DMS153 (cell line): ENCODE measurements at places on chromosomes 1 and 21.

DNA sequence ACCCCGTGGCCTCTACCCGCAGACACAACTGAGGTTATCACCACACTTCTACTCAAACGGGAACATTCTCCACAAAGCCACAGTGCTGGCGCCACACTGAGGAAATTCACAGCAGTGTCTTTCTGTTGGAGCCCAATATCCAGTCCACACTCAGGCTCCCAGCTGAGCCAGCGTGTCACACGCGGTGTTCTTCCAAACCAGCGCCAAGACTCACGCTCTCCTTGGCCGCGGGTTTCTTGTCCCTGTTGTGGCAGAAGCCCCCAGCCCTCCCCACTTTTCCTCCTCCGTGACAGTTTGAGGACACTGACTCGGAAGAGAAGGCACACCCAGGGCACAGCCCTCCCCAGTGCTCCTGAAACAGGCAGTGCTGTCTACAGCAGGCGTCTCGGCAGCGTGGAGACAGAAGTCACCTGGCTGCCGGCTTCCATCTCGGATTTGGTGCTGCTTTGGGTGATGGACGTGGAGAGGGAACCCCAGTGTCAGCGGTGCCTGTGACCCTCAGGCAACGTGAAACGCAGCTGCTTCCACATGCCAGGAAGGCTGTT is 35.4 kb upstream of the AGPAT3 start:
- no peak for DNase-seq

GRCh38 chr1:21672478-21673276 is 3.5 kb upstream of the RAP1GAP start:
- DNase-seq, result no peak

DNA sequence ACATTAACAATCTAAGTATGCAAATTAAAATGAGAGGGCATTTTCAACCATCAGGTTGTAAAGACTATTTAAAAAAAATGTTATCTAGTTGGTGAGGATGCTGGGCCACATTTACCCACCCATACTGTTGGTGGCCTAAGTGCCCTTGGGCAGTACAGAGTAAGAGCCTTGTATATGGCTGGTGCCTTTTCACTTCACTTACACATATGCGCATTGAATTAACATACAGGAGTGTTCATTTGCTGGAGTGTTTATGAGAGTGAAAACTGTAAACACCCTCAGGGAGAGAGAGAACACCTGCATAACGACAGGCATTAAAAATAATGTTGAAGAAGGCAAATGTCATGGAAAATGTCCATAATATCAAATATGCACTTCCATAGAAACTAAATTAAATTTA is 427.1 kb downstream of the PCP4 start:
- no peak for DNase-seq

- no peak for DNase-seq
These were observed 3.1 kb downstream of the ACTA1 start for GRCh38 chr1:229430761-229431283.

GRCh38 chr1:8134546-8135235 is 108.6 kb upstream of the ERRFI1 start:
- no peak for DNase-seq

- DNase-seq, result no peak
These were observed 235.2 kb upstream of the IRF2BP2 start for GRCh38 chr1:234845097-234845660.

- no peak for DNase-seq
These were observed 12.8 kb downstream of the EDN2 start for GRCh38 chr1:41471658-41472057.

DNA sequence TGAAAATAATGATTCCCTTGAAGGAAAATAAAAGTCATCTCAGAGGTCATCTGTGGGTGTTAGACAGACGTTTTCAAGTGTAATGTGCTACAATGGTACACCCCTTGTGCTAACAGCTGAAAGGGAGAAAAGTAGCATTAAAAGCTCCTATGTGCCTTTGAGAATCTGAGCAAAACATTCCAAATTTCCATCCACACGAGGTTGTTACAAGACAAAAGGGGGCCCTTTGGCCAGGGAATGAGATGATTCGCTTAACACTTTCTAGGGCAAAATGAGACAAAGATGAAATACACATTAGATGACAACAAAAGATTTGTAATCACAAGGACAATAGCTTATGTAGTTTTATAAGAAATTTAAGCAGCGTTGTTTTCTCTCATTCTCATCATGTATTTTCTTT is 303.6 kb downstream of the LMX1A start:
- no peak for DNase-seq

DNA sequence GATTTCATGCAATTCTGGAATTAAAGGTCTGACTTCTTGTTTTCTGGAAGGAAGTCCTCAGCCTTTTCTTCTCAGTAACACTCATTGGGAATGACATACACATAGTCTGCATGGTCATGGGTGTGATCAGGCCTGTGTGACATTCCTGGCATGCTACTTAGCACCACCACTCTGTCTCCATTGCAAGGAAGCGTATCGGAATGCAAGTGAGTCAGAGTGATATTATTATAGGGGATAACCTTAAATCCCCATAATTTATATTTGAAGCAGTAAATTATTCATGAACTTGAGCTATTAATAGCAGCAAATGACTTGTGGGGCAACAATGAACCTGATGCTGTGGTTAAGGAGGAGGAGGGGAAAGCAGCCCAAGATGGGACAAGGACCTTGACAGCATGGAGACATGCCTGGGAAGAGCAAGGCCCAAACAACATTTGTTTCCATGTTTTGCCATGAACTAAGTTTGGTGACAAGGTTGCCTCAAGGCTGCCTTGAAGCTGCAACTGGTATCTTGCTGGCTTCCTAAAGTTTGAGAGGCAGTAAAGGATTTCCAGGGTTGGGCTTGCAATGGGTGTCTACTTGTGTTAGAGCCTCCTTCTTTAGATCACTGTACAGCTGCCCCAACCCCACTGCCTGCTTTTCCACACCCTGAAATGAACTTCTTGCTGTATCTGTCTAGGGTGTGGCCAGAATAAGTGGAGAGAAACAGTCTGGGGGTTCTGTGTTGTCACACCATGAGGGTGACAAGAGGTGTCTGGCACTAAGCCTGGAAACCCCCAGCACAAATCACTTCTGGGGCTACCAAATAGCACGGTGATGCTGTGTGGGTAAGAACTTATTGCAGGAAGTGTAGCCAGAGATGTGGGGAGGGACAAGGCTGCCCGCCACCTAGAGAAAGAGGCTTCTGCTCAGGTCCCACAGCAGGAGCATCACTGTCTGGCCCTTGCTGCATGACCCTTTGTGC is 4.6 kb downstream of the MAB21L3 start:
- DNase-seq, result no peak

DNA sequence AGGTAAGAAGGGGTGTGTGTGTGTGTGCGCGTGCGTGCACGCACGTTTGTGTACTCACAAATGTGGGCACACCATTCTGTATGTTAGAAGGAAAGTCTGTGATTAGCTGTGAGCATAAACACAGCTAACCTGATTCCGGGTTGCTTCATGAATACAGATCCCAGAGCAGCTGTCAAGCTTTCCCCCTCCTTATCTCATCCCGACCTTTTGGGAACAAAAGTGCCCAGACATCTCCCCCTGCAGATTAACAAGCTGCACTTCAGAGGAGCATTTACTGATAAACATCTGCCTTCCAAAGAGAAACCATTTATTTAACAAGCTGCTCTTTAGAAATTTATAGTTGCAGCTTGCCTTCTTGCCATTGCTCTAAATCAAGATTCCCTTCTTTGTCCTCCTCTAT is 97.0 kb downstream of the MT1HL1 start:
- no peak for DNase-seq

- DNase-seq, result no peak
These were observed 108.8 kb downstream of the ADAMTS1 start for GRCh38 chr21:26736449-26736848.

DNA sequence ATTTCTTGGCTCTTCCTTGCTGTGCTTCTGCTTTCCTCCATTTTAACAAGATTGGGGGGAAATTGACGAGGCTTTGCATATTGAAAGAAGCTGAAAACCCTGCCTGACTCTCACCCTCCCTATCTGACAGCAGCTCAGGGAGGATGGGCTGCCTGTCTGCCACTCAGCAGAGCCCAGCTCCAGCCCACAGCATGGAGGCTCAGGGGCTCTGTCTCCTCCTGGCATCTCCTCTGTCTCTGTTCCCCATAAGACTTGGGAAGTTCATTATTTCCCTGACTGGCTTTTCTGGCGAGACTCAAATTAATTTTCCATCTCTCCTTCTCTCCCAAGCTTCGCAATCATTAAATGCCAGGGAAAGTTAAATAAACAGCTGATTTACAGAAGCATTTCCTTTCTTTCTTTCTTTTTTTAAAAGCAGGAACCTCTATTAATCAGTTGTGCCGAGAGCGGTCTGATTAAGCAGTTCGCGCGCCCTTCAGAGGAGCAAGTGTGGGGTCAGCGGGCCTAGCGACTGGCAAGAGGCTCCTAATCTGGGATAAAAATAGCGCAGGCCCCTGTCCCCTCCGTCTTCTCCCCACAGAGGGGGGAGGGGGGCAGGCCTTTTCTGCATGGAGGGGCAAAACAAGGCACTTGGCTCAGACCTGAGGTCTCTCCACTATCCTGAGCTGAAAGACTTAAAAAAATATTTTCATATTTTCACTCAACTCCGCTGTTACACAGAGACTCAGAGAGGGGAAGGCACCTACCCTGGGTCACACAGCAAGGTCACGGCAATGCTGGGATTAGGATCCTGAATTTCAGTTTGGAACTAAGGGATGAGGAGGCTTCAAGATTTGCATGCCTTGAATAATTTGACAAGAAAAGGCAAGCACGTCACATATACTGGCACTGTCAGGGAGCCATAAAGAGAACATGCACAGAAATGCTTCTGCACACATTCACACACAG is 170.4 kb downstream of the ACTL8 start:
- no peak for DNase-seq

DNA sequence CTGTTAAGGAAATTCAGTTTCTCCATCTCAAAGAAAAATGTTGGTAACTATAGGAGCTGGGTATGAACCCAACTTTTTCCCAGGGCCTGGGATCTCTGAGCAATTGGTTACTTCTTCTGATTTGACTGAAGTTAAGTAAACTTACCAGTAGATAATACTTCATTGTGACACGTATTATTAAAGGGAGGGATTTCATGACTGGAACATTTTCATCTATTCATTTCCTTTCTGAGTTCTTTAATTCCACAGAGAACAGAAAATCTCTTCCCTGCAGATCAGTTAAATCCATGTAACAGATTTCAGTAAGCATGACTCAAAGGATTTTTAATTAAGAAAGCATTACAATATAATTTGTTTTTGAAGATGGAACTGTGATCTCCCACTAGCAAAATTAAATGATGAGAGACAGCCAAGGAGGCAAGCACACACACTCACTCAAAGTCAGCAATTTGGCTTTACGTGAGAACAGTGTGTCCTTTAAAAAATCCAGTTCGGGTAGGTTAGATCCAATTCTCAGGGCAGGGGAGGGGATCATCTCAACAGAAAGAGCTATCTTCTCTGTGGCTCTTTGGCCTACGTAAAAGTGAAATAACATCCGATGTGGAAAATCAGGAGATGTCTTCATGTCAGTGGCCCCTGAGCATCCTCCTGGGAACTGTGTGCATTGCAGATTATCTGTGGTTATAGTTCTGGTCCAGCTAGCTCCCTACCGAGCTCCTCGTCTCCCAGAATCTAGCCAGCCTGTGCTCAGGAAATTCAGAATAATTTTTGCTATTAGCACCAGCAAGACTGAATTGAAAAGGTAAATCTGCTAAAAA is 10.8 kb upstream of the MYOC start:
- no peak for DNase-seq

DNA sequence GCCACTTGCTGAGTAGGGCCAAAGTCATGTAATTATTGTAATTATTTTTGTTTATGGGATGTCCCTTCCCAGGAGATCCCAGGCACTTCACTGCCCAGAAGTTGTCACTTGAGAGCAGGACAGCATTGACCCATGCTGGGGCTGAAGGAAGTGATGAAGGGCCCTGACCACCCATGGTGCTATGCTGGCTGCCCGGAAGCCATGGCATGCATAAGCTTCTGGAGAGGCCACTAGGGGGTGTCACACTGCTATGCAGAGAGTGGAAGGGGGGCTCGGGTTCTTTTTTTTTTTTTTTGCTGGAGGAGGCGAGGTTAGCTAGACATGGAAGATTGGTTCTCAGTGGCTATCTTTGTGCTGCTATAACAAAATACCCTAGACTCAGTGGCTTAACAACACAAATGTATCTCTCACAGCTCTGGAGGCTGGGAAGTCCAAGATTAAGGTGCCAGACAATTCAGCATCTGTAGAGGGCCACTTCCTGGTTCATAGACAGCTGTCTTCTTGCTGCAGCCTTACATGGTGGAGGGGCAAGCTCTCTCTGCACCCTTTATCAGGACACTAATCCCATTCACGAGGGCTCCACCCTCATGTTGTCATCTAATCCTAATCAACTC is 84.9 kb downstream of the CNIH3 start:
- no peak for DNase-seq

- DNase-seq, result no peak
These were observed 470.0 kb upstream of the VAMP3 start for GRCh38 chr1:7300893-7301663.

DNA sequence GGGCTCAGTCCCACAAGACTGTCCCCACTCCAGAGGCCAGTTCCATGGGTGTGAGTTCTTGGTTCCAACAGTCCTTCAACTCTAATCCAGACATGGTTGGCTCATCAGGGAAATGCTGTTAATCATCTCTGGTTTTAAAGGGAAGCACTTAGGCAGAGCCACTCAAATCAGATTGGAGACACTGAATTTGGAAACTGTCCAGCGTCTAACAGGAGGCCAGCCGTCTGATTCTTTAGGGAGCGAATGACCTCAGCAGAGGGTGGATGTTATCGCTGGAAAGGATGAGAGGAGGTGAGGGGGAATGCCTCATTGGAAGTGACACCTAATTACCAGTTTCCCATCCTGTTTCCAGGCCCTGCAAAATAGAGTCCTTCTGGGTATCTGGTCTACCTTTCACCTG is 22.8 kb upstream of the LRRC38 start:
- no peak for DNase-seq

- no peak for DNase-seq
These were observed 56.8 kb upstream of the COA6 start for GRCh38 chr1:234316486-234316885.

GRCh38 chr21:45211661-45212060 is 76.0 kb downstream of the POFUT2 start:
- no peak for DNase-seq

- DNase-seq, result no peak
These were observed 5.8 kb upstream of the ERG start for GRCh38 chr21:38504066-38504465.

- no peak for DNase-seq
These were observed 102.8 kb downstream of the POFUT2 start for GRCh38 chr21:45184869-45185268.

GRCh38 chr1:119453021-119453420 is 38.1 kb downstream of the HSD3B2 start:
- no peak for DNase-seq

DNA sequence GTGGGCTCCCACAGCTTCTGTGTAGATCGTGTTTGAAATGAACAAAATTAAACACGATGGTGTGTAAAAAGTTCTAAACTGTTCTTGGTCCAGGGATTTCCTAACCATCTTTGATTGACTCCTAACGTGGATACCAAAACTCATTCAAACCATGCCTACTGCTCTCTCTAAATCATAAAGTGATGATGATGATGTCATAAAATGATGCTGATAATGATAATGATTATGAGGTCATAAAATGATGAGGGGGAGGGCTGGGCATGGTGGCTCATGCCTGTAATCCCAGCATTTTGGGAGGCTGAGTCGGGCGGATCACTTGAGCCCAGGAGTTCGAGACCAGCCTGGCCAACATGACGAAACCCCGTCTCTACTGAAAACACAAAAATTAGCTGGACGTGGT is 133.3 kb upstream of the COA6 start:
- no peak for DNase-seq
